ENCODE measurements at places on chromosomes 2 and 18.

- DNase-seq = no peak
These were observed 10.8 kb downstream of the PROM2 start for GRCh38 chr2:95284886-95285541.

- no peak for DNase-seq
These were observed 1941.7 kb upstream of the LRRTM1 start for GRCh38 chr2:82246220-82246775.

DNA sequence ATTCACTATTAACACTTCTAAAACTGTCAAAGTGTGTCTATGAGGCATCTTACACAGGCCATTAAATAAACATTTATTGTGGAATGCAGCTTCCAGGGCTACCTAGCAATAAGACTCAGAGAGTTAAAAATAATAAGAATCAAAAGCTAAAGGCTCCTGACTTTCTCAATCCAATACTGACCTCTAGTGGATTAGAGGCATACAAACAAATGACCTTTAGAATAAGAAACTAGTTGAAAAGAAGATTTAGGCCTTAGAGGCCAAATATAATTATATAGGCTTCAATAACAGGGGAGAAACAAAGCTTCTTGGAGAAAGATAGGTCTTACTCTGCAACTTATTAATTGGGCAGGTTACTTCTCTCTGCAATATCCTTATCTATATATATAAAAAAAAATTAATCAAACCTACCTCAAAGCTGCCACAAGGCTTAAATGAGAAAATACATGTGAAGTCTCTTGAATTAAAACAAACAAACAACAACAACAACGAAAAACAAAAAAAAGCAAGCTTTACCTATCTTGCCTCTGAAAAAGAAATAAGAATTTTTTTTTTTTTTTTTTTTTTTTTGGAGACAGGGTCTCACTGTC lies 246.1 kb downstream of the EXOC6B start:
- DNase-seq = peak; percentile 68

GRCh38 chr18:27005589-27005988 lies 140.1 kb upstream of the AQP4 start:
- peak; percentile 10 for DNase-seq

GRCh38 chr2:136323195-136323594 lies 205.2 kb upstream of the CXCR4 start:
- no peak for DNase-seq

- DNase-seq = no peak
These were observed 106.2 kb downstream of the HDAC4 start for GRCh38 chr2:239294571-239295054.

DNA sequence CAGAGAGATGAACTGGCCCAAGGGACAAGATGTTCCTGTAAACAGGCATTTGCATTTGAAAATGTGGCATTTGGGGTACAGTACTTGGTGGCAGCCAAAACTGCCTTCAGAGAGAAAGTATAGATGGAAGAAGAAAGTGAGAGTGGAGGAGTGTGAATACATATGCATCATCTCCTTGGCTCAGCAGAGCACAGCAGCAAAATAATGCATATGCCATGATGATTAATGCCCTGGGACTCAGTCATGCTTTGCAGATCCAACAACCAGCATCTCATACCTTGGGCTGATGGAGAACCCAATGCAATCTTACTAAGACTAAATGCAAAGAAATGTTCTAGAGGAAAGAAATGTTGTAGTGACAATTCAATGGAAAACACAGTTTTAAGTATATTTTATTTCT lies 29.7 kb upstream of the CYTIP start:
- DNase-seq = no peak

GRCh38 chr2:74168739-74169138 lies 9.9 kb downstream of the MOB1A start:
- DNase-seq = no peak

GRCh38 chr2:38509314-38509946 lies 93.3 kb downstream of the HNRNPLL start:
- DNase-seq = no peak

GRCh38 chr18:9048236-9048635 lies 54.3 kb upstream of the NDUFV2 start:
- DNase-seq = no peak

DNA sequence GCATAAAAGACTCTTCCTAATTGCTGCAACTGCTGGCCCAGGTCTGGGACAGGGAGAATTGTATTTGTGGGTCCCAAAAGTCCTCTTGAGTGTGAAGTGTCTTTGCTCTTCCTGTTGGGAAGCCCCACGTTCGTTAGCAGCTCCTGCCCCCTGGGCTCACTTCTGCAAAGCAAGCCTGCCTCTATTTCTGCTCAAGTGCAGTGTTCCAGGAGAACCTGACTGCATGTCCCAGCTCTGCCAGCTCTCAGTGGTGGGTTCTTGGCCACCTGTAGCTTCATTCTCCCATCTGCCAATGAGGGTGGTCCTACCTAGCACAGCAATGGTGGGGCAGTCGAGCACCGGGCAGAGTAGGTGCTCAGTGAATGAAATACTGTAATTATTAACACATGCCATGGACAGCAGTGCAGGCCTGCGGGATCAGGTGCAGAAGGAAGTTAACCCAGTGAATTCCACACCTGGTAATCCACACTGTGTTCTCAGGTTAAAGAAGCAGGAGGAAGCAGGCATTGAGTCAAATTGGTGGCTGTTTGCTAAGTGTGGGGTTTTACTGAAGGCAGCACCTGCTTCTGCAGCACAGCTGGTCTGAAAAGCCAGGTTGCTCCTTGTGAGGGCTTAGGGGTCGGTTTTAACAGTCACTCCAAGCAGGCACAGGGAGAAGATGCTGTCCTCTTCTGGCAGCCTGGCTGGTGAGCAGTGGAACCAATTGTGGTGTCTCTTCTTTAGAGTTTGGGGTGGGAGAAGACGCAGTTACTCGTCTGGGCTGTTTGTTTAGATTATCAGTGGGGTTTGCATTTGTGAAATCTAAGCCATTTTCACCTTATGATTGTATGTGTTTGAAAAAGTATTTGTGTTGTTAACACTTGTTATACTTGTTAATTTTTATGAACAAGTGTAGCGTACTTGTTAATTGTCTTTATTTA lies 54.3 kb downstream of the DGKD start:
- no peak for DNase-seq

GRCh38 chr2:147689220-147689909 lies 155.5 kb upstream of the ACVR2A start:
- no peak for DNase-seq

GRCh38 chr2:212451786-212452231 lies 86.8 kb downstream of the ERBB4 start:
- DNase-seq = peak; percentile 2

DNA sequence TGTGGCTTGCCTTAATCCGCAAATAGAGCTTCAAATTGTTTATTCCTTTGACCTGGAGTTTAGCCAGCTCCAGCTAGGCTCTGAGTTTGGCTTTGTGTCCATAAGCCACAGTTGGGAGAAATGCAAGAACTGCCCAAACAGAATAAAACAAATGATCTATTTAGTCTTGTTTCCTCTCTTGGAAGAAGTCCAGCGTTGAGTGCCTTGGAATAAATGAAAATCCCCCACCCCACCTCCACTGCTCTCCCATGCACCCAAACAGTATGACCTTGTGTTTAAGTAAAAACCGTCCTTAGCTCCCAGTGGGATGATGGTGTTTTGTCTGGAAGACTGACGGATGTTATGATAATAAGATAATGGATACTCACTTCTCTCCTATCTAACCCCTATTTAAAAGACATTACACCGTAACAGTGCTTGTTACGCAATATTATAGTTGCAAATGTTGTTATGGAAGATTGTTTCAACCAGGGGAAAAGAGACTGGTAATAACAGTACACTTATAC lies 3.2 kb upstream of the SERPINE2 start:
- DNase-seq = peak; percentile 27

GRCh38 chr18:13566941-13567746 lies 159.2 kb downstream of the FAM210A start:
- DNase-seq = peak; percentile 35

DNA sequence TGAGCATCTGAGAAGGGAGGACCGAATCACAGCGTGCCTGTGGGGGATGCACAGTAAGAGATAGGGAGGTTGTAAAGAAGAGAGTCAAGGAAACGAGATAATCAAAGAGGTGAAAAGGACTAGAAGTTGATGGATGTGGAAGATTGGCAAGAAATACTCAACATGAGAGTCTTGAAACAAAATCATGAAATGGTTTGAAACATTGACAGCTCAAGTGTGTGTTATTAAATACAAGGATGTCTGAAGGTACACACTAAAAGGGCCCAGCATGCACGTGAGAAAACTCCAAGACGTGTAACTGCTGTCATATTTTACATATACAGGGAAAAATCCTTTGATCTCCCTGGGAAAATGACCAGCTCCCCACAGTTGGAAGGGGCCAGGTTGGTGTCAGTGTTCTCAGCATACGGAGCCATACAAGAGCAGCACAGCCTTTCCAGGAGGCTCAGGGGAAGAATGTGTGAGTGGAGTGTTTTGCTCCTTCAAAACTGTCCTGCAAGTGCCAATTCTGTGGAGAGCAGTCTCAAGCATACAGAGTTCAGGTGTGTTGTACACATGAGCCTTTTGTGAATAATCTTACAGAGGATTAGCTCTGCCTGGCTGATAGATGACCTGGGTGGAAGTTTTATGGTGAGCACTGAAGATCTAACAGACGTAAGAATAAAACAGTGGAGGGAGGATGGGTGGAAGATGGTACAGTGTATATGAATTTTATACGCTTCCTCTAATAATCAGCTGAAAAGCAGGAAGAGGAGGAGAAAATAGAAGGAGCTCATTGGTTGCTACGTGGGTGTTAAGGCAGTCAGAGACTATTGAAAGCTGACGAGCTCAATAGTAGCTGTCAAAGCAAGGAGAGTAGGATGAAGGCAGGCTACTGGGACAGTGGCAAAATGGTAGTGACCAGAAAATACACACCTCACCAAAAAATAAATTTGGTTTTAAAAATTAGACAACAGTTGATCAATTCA lies 126.8 kb downstream of the ATP9B start:
- no peak for DNase-seq

DNA sequence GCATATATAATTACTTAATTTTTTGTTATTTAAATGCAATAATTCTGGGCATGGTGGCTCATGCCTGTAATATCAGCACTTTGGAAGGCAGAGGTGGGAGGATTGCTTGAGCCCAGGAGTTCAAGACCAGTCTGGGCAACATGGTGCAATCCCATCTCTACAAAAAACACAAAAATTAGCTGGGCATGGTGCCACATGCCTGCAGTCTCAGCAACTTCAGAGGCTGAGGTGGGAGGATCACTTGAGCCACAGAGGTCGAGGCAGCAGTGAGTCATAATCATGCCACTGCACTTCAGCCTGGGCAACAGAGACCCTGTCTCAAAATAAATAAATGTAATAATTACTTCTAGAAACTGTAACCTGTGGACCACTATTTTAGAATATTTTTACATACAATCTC lies 21.5 kb upstream of the TMEM87B start:
- no peak for DNase-seq

- peak; percentile 24 for DNase-seq
These were observed 196.3 kb upstream of the SIX3 start for GRCh38 chr2:44744961-44745892.

DNA sequence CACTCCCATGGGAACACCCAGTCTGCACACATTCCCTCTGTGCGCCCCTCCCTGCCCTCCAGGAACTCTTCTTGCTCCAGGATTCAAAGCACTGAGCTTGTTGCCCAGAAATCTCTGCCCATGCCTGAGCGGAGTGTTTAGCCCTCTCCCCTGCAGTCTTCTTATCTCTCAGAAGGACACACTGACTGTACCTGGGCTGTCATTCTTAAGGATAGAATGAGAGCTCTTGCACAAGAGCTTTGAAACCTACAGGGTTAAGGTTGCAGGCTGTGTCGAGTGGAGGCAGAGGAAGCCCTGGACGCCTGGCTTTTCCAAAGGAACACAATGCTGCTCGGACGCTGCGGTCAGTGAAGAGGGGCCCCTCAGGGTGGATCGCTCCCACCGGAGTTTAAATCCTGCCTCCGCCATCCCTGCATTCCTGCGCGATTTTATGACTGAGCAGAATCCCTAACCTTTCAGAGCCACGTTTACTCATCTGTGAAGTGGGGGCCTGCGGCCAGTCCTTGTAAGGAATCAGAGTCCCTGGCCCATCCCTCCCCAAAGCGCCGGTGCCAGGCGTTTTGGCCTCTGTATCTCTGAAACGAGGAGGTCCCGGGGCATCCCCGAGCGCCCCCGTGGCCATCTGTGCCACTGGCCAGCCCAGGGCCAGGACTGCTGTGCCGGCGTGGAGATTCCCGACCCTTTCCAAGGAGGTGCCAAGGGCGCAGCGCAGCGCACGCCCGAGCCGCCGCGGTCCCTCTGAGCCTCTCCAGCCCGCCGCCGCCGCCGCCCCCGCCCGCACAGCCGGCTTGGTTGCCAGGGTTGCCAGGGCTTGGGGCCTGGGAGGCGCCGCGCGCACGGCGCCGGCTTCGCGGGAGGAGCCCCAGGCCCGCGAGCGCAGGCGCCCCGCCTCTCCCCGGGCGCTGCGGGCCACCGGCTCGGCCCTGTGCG lies 58.9 kb downstream of the FAM168B start:
- peak; percentile 64 for DNase-seq

DNA sequence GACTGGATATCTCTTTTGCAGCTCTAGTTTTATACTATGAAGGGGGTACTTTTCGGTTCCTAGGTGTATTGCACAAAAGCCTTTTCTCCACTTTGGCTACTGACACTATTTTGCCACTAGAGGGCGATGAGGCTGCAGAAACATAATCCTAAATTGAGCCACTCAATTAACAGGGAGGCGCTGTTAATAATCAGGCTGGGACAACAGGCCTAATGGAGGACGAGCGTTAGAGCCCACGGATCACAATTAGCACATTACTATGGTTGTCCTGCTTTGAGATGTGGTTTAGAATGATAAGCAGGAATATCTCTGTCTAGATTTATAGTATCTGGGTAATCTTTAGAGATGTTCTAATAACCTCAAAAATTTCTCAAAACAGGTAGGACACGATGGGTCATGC lies 62.2 kb upstream of the PMAIP1 start:
- peak; percentile 62 for DNase-seq

- DNase-seq = no peak
These were observed 20.4 kb downstream of the TTC32 start for GRCh38 chr2:19881221-19881907.

- no peak for DNase-seq
These were observed 42.1 kb downstream of the RAPH1 start for GRCh38 chr2:203492965-203493364.

DNA sequence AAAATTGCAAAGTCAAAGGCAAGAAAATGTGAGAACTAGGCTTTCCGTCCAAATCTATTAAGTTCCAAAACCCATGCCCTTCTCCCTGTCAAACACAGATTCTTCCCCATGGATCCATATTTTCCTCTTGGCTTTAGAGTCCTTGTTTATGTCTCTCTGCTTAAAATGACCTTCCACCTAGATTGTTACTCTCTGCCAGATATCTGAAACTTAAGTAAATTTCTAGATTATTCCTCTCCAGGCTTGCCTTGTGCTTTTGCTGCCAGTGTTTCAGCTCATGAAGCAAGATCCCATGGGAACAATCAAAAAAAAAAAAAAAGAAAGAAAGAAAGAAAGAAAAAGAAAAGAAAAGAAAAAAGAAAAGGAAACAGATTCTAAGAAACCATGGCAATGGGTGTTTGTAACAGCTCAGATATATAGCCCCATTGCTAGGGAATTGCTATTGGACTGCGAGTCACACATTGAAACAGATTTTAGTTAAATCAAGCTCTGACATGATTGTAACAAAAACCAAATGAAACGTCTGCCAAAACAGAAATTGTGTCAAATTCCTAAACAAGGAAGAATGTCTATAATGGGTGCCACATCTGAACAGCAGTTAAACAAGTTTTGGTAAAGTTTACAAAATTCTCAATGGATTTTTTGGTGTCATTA lies 660.7 kb upstream of the CNTNAP5 start:
- DNase-seq = peak; percentile 20

GRCh38 chr18:48351216-48352050 lies 57.8 kb downstream of the ZBTB7C start:
- DNase-seq = no peak

All from tongue (tissue), 3 donors.